Mucosa of descending colon (tissue), 3 donors: ENCODE measurements at places on chromosomes 2 and 18. TPM values are rescaled to one million over a fixed set of nuclear protein-coding genes. Genes with fewer than 3 reads are reported as not detected.
A peak's percentile ranks its signal among the peaks of the same experiment; 100 is the strongest.

The WDR35 gene
- 1.9 TPM for total RNA-seq

The ADGRF3 gene
- 0.77 TPM for total RNA-seq

The SNED1 gene
- total RNA-seq, result 14.1 TPM

The PRKAG3 gene
- not detected for total RNA-seq

DNA sequence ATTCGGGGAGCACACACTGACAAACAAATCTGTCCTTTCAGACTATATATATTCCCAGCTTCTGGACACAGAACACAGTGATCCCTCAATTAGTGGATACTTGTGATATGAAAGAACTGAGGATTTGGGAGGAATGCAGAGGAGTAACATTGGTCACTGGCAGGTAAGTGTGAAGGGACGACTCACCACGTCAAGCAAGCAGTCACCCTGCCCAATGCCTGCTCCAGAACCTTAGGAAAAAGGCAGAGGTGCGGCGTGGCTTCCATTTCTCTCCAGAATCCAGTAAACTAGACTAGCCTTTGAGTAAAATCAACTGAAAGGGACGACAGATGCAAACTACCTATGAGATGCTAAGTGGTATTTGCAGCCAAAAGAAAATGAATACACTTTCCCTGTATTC lies 1.1 kb downstream of the CCDC93 start:
- no peak for DNase-seq

- no peak for DNase-seq
Measured at GRCh38 chr2:102004581-102004980, 12.8 kb downstream of the IL1R2 start.

GRCh38 chr2:17550907-17551306 lies 10.4 kb downstream of the VSNL1 start:
- no peak for DNase-seq

DNA sequence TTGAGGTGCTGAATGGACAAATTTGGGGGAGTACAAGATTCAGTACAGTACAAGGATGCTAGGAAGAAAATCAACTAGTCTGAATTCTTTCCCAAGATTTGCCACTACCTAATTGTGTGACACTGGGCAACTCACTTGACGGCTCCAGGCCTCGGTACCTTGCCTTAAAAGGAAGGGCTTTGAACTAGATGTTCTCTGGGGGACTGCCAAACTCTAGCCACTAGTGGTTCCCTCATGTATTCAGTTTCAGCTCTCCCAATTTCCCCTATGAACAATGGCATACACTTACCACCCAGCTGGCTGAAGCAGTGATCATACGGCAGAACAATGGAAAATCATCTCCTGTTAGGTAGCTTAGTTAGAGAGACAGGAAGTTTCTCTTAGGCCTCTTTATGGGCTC lies 73.4 kb downstream of the VWC2L start:
- no peak for DNase-seq

DNA sequence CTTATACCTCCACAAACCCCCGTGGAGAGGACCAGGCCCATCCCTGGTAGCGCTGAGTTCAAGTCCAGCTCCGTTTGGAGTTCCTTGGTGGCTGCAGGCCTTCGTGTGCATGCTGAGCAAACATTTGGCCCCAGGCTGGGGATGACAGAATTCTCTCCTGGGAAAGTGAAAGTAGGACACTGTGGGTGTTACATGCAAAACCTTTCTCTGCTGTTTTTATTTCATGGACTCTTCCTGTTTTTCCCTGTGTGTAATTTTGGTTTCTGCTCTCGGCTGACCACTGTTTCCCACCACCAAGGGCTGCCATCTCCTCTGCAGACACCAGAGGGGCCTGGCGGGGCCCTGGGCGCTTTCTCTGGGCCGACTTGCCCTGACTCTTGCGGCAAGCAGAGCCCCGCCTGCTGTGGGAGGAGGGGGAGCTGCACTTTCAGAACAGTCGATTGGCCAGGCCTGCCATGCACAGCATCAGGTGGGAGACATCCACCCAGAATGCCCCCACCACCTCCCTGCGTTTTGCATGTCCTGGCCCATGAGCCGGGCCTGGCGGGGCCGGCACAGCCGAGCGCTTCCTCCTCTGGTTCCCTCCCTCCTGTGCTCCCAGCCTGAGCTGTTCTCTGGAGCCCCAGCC lies 102.4 kb downstream of the CABLES1 start:
- DNase-seq, result peak; percentile 51

DNA sequence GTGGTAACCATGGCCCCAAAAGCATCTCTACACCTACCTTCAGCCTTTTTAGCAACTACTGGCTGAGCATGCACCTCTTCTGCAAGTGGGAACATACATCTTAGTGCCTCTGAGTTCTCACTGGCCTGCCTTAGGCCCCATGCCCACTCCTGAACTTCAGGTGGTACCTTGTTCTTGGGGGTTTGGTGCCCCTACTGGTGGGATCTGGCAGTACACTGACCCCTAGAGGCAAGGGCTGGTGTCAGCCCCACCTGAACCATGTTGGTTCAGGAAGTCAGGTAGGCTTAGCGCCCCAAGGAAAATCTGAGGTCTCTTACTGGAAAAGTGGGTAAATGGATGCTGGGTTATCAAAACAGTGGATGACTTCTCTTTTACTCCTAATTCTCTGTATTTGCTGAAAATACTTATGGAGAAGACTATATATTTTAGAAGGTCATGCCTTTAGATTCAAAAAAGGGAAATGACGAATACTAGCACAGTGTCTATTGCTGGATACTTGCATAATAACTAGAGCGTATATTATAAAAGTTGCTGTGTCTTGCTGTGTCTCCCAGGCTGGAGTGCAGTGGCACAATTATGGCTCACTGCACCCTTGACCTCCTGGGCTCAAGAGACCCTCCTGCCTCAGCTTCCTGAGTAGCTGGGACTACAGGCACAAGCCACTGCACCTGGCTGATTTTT lies 84.6 kb downstream of the RAB31 start:
- peak; percentile 32 for DNase-seq

DNA sequence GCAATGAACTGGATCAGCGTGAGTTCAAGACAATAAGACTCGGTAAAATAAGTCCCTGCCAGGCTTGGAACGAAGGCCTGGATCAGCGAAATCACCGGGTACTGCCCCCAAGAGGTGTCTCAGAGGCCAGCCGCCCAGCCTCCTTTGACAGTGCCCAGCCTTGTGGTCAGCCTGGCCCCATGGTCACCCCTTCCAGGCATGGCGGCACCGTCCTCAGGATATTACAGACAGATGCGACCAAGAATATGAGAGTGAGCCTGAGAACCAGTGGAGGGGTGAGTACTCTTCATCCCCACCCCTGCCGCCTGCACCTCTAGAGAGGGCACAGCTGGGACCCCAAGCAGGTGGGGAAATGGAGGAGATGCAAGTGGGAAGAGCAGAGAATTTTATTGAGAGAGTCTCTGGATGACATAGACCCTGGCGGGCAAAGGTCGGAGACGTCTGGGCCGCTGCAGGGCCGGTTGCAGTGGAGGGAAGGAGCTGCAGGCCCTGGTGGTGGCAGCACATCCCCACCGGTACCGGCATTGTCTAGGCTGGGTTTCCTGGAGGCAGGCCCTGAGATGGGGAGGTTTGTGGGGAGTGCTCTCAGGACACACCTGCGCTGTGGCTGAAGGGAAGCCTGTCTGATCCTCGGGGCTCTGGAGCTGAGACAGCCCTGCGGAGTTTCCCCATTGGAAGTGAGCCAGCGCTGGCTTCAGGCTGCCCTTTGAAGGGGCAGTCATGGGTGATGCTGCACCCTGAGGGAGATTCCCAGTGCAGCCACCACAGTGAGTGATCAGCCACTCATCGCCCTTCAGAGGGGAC lies 190.0 kb downstream of the SEPTIN10 start:
- DNase-seq, result peak; percentile 29

GRCh38 chr2:201255408-201256033 lies 4.8 kb upstream of the CASP8 start:
- DNase-seq, result no peak

DNA sequence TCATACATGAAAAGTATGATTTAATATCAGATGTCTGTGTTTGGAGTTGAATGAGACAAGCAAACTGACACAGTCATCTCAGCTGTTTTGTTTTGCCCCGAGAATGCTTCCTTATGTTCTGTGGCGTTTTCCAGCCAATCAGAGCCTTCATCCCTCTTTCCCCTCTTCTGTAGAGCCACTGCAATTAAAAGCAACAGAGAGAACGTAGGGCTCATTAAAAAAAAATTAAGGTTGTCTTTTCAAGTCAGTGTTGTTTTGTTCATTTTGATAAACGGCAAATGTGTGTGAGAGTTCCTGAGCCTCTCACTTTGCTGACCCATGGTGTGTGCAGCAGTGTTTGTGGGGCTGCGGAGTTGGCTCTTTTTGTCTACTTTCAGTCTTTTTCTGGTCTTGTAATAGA lies 216.0 kb downstream of the FHOD3 start:
- DNase-seq, result no peak

DNA sequence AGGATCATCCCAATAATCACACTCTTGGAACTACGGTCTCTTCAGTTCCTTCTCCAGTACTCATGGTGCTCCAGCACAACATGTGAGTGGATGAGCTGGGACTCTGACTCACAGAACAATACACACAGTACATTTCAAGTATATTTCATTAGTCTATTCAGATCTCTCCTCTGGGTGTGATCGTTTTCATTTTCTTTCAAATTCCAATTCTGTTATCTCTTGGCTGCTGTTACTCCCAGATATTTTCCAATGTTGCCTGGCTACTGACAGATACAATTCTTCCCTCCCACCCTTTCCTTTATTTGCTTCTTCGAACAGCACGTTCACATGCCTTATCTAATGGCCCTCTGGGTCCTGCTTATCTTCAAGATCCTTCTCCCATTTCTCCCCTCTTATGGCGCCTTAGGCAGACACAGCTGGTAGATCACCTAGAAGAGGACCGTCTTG lies 216.0 kb downstream of the ACKR3 start:
- DNase-seq, result no peak
